Glomerular endothelial cell (primary cell): ENCODE measurements at places on chromosomes 6 and 20. TPM values are rescaled to one million over a fixed set of nuclear protein-coding genes. Genes with fewer than 3 reads are reported as not detected.

Gene SESN1
- 20.2 and 24.1 TPM in 2 replicates for total RNA-seq

Gene RAMACL
- 1.6 and 7.8 TPM in 2 replicates for total RNA-seq

Gene ACSS1
- 10.9 and 21.1 TPM in 2 replicates for total RNA-seq

DNA sequence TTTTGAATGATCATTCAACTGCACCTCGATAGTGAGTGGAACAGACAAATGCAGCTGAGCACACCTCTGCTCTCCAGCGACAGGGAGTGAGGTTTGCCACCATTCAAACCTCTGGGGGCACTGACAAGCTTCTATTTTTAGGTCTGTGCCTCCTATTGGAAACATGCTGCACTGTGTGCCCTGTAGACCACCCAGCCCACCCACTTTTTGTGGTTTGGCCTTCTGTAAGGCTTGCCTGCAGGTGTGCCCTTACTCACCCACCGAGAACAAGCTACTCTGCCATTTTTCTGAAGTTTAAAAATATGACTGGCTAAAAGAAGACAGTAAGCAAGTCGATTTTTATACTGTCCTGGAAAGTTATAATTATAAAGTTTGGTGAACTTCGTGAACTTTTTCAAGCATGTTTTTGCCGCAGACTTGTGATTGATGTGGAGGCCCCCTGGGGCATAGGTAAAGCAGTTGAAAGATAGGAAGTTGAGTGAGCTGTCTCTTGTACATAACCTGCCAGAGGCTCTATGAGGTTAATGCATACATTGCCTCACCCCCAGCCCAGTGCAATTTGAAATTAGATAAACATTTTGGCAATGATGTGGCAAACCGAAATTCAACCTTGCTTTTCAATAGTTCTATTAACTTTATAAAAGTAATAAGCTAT lies 53.8 kb downstream of the ADGRG6 start:
- no peak for DNase-seq

GRCh38 chr6:93580446-93580845 lies 161.1 kb upstream of the EPHA7 start:
- DNase-seq = no peak

GRCh38 chr20:19976595-19977372 lies 40.4 kb upstream of the NAA20 start:
- DNase-seq = no peak
